Mesothelial cell of epicardium (in vitro differentiated cells): ENCODE measurements at places on chromosomes 7 and 10.

DNA sequence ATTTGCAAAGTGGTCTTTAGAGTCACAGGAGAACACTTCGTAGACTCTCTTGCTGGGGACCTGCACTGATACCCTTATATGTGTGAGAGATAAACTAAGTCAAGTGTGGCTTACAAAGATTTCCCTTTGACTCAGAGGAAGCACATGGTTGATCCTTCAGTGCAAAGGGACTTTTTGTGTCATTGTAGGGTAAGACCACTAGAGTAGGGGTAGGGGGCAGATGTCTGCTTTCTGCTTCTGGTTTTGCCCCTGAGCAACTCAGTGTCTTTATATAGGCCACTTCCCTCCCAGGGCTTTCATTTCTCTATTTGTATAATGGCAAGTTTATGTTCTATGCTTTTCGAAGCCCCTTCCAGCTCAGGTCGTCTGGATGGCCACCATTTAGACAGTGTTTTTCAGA, 281.7 kb downstream of the SORCS3 start:
- no peak for DNase-seq

- DNase-seq: no peak
Observed at GRCh38 chr10:89262086-89263051, 10.8 kb upstream of the LIPA start.

DNA sequence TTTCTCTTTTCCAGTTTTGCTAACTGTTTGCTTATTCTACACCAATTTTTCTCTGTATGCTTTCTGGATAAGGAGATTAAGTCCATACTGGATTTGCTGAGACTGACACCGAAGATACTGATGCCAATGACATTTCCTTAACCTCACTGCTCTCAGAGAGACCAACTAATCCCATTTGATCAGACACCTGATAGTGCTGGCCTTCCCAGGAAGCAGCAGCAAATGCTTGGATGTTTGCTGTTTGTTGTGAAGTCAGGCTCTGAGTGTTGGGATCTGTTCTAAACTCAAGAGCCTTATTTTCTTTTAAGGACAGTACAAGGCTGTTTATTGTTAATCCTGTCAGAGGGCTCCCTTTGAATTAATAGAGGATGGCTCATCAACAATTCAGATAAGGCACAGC, 143.3 kb downstream of the ANK3 start:
- DNase-seq: no peak

DNA sequence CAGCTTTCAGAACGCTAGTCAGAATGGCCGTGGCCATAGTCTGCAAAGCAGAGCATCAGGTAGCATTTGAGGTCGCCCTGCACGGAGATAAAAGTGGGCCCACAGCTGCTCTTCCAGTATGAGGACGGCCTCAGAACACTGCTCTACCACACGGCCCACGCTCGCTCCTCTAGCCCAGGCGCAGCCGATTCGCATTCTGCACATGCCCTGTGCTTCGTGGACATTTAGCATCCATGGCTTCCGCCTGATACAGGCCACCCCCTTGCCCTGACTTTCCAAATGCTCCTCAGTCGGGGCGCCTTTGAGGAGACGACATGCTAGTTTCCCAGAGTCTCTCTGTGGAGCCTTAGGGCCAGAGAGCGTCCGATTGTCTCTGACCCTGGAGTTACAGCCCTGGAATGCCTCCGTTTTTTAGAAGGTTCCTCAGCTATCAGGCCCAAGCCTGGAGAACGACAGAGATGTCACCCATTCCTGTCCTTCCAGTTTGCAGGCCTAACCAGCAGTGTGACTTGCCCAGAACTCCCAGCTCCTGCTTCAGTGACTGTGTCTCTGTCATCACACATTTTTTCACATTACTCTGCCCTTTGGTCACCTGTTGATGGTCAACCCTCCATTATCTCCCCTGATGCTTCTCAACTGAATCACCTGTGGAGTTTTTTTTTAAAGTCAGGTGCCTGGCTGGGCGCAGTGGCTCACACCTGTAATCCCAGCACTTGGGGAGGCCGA, 14.3 kb downstream of the STRA8 start:
- DNase-seq: peak; percentile 30

- no peak for DNase-seq
Observed at GRCh38 chr10:30215623-30216022, 133.5 kb downstream of the MTPAP start.

DNA sequence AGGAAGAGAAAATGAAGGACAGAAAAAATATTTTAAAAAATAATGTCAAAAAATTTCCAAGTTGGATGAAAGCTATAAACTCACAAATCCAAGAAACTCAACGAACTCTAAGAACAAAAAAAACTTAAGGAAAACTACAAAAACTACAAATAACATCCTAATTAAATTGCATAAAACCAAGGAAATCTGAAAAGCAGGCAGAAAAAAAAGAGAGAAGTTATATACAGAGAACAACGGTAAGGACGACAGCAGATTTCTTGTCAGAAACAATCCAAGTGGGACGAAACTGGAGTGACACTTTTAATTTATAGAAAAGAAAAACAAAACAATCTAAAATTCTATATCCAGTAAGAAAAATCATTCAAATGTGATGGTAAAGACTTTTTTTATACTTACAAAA, 122.2 kb upstream of the LYZL1 start:
- DNase-seq: no peak

GRCh38 chr7:150665089-150665748, 20.3 kb upstream of the GIMAP2 start:
- no peak for DNase-seq

GRCh38 chr10:132616170-132616995, 78.8 kb downstream of the INPP5A start:
- DNase-seq: no peak

- peak; percentile 71 for DNase-seq
Observed at GRCh38 chr10:11017570-11018431, at the start of gene CELF2. TSS of gene CELF2 (plus strand) at chr10:11017872. CDS start at chr10:11018090, 218 bp downstream.

GRCh38 chr7:106037489-106038176, 74.5 kb downstream of the SYPL1 start:
- no peak for DNase-seq

- no peak for DNase-seq
Observed at GRCh38 chr10:11824376-11824775, 1.2 kb downstream of the PROSER2 start.

DNA sequence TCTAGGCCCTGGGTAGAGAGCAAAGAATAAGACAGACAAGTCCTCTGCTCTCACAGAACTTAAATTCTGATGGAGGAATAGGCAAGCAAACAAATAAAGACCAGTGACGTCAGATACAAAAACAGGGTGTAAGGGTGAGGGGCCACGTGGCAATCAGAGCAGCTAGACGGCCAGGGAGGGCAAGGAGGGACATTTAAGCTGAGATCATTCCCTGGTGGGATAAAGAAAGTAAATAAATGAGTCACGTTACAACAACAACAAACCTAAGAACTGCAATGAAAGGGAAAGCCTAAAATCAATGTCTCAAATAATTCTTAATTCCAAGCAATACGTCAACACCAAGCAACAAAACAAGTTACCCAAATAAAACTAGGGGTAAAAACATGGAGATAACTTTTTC, 21.8 kb downstream of the STN1 start:
- no peak for DNase-seq

DNA sequence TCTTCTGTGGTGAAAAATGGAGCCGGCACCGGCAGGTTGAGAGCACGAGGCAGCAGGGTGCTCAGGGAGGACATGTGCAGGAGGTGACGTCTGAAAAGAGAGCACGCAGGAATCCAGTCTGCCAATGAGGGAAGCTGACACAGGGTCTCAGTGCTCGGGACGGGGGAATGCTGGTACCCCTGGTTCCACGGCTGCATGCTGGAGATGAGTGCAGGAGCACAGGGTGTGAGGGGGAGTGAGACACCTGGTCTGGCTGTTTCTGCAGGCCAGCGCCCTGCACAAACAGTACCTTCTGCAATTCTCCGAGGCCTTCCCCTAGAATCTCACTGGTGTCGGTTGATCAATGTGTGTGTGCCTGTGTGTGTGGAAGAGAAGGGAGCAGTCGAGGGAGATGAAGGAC, 72.7 kb downstream of the VOPP1 start:
- DNase-seq: no peak

GRCh38 chr7:149874644-149875028, 867 bp downstream of the ATP6V0E2 start:
- no peak for DNase-seq

- no peak for DNase-seq
Observed at GRCh38 chr10:124003070-124003419, 90.4 kb downstream of the CHST15 start.

DNA sequence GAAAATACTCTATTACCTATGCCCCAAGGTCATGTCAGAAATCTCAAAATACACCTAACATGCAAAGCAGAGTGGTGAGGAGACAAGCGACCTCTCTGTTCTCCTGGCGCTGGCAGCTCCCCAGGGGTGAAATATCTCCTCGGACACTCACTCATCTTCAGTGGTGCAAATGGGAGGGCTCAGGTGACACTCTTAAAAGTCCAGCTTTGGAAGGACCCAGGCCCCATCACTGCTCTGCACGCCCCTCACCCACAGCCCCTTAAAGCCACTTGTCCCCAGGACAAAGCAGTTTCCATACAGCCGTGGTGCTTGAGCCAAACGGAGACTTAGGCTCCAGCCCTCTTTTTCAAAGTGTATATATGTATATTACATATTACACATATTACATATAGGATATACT, 12.4 kb downstream of the PRKAG2 start:
- DNase-seq: no peak

GRCh38 chr10:24465124-24465874, 256.4 kb downstream of the KIAA1217 start:
- no peak for DNase-seq

GRCh38 chr10:112986544-112987190, 36.6 kb downstream of the TCF7L2 start:
- DNase-seq: no peak

GRCh38 chr10:8035641-8036470, 18.6 kb upstream of the GATA3 start:
- DNase-seq: no peak

DNA sequence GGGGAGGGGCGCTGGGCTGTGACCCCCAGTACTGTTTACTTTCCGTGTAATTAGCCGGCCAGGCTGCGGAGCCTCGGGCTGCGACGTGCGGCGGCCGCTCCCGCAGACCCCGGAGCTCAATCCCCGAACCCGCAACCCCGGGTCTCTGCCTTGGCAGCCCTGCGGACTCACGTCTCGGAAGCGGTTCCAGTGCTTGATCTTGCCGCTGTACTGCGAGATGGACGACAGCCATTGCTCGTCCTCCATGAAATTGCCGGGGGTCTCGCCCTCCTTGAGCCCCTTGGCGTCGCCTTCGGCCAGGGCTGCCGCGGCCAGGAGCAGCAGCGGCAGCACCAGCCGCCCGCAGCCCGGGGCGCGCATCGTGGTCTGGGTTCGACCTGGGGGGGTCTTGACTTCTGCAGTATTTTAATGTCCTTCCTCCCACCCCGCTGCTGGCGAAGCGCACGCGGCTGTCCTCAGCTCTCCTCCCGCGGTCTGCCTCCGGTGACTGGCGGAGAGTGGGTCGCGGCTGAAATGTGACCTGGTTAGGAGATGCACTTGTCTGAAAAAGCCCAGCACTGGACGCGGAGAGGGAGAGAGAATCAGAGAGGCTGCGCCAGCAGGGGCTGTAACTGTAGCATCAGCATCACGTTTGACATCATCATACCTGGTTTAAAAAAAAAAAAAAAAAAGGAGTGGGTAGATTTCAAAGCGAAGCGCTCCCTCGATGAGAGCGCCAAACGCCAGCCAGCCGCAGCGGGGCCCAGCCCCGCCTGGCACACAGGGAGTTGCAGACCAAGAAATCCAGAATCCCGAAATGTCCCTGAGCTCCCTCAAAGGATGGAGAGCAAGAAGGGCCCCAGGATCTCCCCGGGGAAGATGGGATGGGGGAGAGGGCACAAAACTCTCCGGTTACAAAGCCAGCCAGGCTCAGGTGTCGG, at the start of gene SPOCK2:
SPOCK2 (minus strand) TSS at position 583 of the 920 bp plus-strand sequence; CDS start at position 360, 223 bp downstream.
- DNase-seq: no peak

DNA sequence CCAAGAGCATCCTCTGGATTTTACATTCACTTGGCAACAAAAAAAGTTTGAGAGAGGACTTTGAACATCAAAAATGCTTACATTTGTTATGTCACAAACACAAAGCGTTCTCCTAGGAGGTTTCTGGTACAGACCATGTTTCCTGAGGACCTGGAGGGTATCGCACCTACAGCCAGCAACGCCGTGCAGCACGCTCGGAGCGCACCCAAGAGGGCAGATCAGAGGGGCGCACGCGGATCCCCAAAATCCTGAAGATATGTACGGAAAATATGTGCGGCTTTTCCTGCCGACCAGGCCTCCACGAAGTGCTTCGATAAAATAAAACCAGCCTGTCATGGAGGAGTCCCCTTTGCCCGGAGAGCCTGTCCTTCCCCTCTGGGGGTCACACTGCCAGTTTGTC, 454.9 kb downstream of the DNAJB6 start:
- no peak for DNase-seq

DNA sequence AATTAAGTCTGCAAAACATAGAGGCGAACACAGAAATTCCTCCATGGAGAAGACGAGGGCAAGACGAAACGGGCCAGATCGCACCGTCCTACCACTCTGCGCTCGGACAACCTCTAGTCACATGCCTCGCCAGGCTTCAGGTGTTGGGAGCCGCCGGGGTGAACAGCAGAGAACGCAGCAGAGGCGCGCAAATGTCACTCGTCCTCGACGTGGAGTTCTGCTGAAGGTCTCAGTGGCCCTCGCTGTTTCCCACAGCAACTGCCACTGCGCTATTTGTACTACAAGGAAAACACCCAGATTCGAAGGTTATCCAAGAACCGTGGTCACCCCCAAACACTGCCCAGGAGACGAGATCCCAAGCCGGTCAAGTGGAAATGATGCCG, 9.2 kb downstream of the CTBP2 start:
- DNase-seq: no peak

DNA sequence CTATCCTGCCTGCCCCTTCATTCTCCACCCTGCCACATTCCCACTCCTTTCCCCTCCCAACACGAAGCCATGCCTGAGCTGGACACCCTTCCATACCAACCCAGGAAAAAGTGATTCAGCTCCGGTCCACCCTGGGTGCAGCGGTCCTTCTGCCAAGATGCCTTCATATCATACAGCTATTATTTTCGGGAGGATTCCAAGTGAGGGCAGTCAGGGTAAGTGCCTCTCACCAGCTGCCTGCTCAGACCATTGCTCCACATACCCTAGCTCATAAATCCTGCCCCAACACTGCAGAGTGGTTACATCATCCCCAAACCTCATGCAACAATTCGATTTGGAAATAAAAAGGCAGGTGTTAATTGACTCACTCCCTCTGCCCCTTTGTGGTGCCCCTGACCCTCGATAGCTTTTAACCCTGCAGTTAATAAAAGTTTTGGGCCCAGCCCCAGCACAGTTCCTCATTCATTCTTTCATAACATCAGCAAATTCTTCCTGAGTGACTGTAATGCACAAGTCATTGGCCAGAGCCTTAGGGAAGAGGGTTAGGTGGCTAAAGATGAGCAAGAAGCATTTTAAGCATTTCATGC, 42.6 kb downstream of the ZNF503 start:
- DNase-seq: no peak

DNA sequence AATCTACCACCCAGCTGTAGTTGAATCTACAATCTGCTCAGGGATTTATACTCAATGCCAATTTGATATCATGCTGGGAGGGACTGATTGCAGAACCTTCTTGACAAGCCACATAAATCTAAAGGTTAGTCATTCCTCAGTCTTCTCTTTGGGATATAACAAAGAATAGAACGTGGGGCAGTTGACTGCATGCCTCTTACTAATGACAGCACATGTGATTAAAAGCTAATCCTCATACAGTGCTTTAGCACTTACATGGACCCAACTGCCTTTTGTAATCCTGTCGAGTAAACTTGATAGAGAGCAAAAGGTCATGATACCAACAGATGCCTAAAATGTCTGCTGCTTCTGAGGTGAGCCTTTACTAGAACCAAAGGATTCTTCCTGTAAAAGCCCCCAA, 12.3 kb downstream of the KLHL7 start:
- DNase-seq: no peak
